Activated T-helper 1 cell treated with anti-CD3 and anti-CD28 coated beads, Interleukin-2, amount 50 U/mL, for 16 hours (primary cell): ENCODE measurements at places on chromosomes 4 and X.

- no peak for DNase-seq
Measured at GRCh38 chr4:107997794-107998193, 8.1 kb downstream of the HADH start.

DNA sequence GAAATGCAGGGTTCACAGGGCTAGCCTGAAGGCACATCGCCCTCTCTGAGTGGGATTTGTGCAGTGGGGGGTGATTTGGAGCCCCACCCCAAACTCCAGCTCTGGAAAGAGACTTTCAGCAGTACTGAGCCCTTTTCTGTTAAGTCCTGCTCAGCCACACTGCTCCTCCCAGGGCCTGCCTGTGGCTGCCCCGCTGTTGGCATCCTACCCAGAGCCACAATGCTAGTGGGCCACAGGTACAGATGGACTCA, 52.7 kb downstream of the CXorf49B start:
- no peak for DNase-seq

DNA sequence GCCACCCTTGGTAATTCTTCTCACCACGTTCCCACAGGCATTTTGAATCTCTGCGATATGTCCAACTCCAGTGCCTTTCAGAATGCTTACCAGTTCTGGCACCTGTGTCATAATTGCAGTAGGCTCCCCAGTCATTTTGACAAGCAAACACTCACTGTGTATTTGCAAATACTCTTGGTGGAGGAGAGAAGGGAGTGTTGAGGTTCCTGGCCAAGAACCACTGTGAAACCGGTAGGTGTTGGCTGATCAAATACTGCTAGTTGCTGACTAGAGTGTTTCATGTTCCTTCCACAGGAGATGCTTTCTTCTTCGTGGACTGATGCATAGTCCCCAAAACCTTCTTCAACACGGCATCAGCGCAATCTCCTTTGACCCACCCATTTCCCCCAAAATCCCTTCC, 16.0 kb upstream of the NLGN4X start:
- DNase-seq = no peak

DNA sequence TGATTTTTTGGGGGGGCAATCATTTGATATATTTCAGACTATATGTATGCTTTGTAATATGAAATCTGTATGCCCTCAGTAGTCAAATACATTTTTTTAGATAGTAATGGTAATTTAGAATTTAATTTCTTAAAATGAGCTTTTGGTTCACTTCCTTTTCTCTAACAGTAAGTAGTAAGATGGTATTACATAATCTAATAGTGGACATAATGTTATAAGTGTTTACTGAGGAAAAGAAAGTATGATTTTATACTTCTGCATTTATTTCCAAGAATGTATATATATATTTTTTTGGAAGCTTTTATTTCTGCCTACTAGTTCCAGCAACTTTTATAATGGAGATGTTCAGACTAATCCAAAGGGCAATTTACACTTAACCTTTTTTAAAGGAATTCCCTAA, 1450.7 kb upstream of the TENM3 start:
- no peak for DNase-seq

GRCh38 chr4:168646001-168646768, 149.3 kb downstream of the PALLD start:
- DNase-seq = no peak

DNA sequence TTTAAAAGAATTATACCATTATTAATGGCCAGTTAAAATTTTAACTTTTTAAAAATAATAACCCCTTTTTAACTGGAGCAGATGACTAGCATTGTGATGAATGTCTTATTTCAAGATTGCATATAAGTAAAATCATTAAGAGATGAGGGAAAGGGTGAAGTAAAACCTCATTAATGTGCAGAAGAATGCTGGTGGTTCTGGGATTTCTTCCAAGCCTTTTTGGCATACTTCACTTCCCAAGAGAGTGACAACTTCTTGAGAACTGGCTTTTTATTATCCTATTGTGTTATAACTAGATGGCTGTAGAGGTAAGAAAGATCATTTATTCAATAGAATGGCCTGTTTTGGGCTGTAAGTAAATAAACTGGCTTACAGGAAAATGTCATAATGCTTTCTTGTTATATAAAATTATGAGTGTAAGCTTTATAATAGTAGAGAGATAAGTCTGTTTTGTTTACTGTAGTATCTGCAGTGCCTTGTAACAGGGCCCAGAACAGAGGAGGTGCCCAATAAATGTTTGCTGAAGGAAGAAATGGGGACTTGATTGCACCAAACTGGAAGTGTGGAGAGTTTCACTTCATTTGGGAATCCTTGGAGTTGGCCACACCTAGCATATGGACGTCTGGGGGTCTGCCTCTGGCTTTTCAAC, 242.9 kb upstream of the PITX2 start:
- DNase-seq = no peak
